DMS 273 treated with DMSO at 0.1 percent for 48 hours (cell line): ENCODE measurements at places on chromosomes 11 and 22.

DNA sequence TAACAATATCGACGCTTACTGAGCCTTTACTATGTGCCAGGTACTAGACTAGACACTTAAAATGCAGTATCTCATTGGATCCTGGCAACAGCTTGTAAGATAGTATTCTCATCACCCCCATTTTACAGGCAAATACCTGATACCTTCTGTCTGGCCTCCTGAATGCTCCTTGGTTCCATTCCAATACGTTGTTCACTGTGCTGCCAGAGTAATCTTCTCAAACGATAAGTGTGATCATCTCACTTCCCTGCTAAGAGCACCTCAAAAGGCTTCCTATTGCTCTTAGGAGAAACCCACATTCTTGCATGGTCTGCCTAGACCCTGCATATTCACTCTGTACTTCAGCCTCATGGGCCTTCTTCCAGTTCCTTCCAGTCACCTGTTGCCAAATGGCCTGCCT lies 1.3 kb upstream of the NRIP3 start:
- no peak for DNase-seq

- DNase-seq: no peak
Observed at GRCh38 chr22:48746789-48747425, 1080.8 kb downstream of the BRD1 start.

DNA sequence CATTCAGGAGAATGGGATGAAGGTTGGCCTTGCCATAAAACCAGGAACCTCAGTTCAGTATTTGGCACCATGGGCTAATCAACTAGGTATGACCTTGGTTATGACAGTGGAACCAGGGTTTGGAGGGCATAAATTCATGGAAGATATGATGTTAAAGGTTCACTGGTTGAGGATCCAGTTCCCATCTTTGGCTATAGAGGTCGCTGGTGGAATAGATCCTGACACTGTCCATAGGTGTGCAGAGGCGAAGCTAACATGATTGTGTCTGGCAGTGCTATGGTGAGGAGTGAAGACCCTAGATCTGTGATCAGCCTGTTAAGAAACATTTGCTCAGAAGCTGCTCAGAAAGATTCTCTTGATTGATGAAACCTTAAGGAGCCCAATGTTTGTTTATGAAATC lies 5.7 kb downstream of the NF2 start:
- DNase-seq: no peak

DNA sequence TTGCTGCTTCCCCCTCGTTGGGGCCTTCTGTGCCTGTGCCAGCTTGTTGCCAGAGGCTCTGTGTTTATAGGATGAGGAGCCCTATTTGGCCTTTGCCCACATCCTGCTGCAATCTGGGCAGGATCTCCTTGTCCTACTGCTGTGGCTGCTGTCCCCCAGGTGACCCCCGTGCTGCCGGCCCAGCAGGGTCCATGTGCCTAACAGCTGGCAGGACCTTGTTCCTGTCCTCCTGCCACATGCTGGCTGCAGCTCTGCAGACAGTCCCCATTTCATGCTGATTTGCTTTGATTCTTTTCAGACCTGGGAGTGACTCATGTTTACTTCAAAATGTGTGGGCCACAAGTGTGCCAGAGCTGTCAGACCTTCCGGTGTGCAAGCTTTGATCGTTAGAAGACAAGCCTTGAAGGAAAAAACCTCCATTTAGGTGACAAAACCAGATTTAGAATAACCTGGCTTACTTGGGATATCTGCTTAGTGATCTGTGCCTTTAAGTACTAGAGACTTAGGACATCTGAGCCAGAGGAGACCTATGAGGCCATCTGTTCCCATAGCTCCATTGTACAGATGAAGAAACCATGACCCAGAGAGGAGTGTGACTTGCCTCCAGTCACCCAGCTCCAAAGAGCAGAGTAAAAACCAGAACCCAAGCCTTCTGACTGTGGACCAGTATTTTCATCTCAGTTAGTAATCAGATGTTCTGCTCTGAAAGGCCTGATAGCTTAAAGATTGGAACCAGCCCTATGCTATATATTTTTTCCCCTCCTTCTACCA lies 11.1 kb downstream of the NAV2 start:
- peak; percentile 44 for DNase-seq

GRCh38 chr11:198236-198806 lies 5.4 kb downstream of the SCGB1C1 start:
- DNase-seq: no peak

- DNase-seq: no peak
Observed at GRCh38 chr11:132140056-132140455, 769.6 kb downstream of the NTM start.

DNA sequence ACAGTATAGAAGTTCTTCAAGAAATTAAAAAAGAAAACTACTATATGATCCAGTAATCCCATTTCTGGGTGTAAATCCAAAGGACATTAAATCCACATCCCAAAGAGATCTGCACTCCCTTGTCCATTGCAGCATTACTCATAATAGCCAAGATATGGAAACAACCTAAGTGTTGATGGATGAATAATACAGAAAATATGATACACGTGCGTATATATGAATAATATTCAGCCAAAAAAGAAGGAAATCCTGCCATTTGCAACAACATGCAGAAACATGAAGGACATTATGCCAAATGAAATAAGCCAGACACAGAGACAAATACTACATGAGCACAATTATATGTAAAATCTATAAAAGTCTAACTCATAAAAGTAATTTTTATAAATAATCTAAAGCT lies 306.3 kb upstream of the ANO3 start:
- no peak for DNase-seq

GRCh38 chr11:79312617-79313529 lies 128.0 kb downstream of the TENM4 start:
- DNase-seq: no peak

DNA sequence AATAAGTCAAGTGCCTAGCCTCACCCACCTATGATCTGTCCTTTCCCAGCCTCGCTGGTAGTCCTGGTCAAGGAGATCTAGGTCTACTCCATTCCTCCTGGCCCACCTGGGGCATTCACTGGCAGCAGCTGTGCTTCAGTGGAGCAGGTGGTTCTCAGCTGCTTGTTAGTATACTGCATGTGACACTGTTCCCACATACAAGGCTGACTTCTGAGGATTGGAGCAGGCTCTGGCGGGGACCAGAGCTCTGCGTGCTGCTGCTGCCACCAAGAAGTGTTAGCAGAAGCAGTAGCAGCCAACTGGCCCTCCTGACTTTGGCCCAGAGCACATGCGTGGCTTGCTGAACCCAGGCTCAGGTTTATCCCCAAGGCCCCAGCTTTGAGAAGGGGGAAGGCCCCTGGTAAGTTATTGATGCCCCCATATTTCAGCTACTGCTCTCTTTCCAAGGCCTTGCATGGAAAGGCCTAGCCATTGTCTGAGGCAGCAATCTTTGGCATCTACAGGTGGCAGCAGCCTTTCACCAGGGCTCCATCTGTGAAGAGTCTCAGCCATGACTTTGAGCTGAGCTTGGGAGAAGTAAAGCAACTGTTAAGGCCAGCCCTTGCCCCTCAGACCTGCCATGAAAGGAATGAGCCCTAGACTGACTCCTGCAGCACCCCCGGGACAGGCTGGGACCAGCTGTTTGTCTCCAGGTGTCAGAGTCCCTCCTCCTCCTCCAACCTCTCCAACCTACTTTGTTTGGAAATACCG lies 26.5 kb downstream of the ARHGAP1 start:
- DNase-seq: no peak

DNA sequence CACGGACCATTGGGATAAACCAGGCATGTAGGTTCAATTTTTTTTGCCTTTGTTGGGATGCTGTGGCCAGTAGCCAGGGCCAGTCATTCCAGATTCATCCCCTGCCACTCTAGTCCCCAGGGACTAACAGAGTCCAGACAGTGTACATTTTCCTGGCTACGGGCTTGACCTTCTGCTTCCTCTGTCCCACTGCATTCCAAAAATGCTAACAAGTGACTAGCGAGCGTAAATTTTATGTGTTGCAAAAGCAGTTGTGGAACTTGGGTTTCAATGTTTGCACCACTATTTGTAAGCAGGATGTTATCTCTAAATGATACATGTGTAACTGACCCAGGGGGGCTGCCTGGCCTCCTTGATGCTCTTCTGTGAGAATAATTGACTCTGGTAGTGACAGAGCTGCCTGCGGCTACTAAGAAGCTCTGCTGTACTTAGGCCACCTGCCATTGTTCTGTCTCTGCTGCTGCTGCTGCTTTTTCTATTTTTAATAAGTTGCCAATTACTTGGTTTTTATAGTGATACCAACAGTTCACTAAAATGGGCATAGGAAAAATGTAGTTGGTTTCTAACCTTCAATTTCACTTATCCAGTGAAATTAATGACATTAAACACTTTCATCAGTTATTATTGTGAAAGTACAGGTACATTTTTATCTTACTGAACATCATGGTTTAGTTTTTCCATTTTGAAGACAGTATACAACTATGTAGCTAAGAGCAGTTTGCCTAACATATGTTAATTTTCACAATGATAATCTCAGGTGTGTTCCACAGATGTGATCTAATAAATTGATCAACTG lies 26.8 kb downstream of the TNRC6B start:
- no peak for DNase-seq
